H1 (cell line): ENCODE measurements at places on chromosomes 1 and 21.

GRCh38 chr1:243942196-243943150 is 92.4 kb upstream of the AKT3 start:
- DNase-seq: peak; percentile 36

DNA sequence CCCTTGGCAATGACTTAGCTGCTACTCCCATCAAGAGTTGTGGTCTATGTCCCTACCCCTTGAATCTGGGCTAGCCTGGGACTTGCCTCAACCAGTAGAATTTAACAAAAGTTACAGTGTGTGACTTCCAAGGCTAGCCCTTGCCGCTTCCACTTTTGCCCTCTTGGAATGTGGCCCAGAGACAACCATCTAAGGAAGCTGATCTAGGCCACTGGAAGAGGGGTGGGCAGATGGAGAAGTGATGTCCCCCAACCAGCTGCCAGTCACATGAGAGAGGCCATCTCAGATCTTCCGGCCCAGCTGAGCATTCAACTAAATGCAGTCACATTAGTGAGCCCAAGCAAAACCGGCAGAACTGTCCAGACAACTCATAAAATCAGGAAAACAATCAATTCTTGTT is 115.1 kb downstream of the TOMM20 start:
- DNase-seq: no peak

- no peak for DNase-seq
Observed at GRCh38 chr1:193443886-193444285, 257.5 kb upstream of the B3GALT2 start.

DNA sequence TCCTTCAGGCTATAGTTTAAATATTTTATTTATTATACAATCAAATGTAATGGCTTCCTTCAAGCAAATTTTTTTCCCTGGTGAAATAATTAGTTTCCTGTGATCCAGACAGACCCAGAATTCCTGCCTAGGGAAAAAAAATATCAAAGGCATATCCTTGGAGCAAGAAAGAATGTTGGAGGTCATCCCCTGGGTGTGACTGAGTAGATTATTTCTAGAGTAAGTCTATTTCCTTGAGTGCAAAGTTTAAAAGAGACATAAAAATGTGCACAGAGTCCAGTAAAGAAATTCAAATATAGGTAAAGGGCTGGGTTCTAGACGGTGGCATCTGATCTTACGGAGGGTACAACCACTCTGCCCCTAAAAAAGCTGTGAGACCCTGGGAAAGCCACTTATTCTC is 32.2 kb upstream of the SAMD13 start:
- DNase-seq: no peak

DNA sequence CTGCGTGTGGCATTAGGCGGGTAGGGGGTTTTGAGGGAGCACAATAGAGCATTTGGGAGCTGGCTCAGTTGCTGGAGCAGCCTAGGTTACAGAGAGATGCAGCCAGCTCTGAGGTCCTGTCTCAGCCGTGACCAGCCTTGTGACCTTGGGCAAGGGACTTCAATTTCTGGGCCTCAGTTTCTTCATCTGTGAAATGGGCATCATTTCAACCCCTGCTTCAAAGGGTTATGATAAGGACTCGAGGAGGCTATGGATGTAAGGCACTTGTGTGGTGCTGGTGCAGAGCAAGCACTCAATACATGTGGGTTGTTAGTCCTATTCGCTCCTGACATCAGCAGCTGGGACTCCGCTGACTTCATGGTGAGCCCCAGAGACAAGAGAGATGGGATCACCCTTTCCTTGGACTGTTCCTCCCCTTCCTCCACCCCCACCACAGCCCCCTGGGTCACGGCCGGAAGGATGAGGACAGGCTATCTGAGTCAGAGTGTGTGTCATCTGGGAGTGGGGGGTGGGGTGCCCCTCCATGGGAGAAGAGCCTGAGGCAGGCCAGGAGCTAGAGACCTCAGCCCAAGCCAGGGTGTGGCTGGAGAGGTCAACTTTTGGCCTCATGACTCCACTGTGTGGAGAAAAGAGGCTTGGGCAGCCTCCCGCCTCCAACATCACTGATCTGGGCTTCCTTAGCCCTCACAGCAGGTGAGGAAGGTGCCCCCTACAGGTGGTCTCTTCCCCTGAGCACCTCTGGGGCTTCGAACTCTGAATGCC is 71.4 kb upstream of the ZBTB40 start:
- no peak for DNase-seq

GRCh38 chr1:15118579-15118978 is 35.0 kb upstream of the TMEM51 start:
- no peak for DNase-seq

- DNase-seq: no peak
Observed at GRCh38 chr1:182196897-182197870, 135.7 kb upstream of the ZNF648 start.

DNA sequence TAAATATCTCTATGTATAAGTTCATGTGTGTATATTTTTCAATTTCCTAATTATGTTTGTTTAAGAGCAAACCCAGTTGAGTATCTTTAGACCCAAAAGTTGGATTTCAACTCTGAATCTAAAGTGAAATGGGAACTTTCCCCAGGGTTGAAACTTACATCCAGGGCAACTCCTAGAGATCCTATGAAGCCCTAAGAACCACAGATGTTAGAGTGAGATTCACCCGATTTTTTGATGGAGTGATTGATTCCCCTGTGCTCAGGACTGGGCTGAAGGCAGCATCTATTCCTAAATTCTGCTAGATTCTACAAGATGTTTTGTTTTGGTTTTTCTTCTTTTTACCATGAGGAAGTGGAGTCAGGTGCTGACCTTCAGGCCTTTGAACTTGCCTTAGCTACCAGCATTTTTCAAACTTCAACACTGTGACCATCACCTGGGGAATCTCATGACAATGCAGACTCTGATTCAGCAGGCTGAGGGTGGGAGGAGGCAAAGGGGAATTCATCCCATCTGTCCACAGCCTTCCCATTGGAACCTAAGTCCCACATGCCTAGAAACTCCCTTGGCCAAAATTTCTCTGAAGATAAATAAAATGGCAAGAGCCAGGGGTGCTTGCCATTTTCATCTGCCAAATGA is 145.5 kb downstream of the ETS2 start:
- DNase-seq: no peak

- no peak for DNase-seq
Observed at GRCh38 chr1:184759112-184759511, 4.5 kb upstream of the EDEM3 start.

DNA sequence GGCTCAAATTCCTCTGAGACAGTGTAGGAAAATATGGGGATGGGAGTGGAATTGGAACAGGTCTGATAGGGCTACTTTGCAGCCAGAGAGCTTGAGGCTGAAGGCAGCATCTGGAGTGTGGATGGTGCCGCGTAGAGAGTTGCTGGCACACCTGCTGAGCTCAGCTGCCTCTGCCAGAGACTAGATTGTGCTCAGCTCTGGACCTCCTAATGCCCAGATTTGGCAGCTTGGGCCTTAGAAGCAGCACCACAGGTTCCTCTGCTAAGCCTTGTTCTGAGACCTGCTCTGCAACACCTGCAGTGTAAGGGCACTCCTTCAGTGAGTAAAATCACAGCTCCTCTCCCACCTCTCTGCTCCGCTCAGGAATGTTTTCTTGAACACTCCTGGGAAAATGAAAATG is 23.3 kb downstream of the ACOT11 start:
- no peak for DNase-seq

DNA sequence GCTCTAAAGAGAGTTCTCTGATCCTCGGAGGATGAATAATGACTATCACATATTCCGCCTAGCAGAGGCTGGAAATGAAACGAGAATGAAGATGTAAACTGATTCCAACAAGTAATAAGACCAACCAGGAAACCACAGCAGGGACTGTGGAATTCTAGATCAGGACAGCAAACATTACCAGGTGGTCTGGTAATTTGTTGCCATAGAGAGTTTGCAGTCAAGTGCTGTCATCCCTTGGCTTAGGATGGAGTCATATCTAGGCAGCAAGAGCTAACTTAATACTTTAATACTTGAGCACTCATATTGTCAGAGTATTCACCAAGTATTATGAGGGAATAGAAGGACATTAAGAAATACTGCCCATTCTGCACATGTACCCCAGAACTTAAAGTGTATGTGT is 45.1 kb upstream of the MUTYH start:
- DNase-seq: no peak

DNA sequence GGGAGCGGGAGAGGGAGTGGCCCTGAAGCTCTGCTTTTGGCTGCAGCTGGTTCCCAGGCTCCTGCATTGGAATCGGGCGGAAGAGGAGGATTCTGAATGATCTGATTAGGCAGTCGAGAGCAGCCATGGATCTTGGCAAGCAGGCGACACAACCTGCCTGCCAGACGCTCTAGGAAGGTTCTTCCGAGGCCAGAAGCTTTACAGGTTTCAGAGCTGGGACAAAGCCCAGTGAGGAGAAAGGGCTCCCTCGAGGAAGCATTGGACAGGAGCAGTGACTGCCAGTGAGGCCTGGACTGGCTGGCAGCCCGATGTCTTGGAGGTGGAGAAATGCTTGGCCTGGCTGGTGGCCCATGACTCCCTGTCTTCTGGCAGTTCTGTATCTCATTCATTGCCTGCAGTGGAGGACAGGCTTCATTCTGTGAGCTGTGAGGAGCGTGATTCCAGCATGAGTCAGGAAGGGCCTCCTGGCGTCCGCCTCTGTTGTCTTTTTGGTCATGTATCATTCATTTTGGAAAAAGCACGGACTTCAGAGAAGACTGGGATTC is 132.7 kb upstream of the IPO9 start:
- DNase-seq: no peak

- no peak for DNase-seq
Observed at GRCh38 chr1:57321776-57322175, 102.1 kb downstream of the DAB1 start.

GRCh38 chr1:224492015-224492414 is 57.4 kb upstream of the WDR26 start:
- DNase-seq: no peak

GRCh38 chr1:154178013-154178412 is 13.9 kb downstream of the TPM3 start:
- DNase-seq: no peak

DNA sequence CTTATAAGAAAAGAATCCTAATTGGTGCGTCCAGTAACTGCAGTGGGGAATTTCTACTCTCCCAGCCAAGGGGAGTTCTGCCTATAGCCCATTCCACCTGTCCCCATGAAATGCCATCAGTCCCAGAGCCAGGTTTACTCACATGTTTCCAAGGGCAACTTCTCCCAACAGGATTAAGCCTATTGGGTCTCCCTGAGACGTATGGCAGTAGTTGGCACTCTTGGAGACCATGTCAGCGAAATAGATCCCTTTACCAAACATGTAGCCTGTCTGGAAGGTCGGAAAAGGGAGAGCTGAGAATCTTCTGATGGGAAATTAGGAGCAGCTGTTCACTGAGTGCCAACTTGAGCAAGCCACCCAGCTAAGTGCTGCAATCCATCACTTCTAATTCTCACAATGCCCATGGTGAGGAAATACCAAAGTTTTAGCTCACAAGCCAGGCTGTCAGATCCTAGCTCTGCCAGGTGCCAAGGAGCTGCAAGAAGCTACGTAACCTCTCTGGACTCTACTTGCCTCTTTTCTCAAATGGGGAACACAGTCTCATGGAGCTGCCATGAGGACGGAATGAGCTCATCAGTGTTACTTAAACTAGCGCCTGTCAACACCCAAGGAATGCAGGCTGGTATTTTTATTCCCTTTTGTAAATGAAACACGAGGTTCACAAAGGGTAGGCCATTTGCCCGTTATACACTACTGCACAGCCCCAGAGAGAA is 43.9 kb downstream of the PARP1 start:
- no peak for DNase-seq

DNA sequence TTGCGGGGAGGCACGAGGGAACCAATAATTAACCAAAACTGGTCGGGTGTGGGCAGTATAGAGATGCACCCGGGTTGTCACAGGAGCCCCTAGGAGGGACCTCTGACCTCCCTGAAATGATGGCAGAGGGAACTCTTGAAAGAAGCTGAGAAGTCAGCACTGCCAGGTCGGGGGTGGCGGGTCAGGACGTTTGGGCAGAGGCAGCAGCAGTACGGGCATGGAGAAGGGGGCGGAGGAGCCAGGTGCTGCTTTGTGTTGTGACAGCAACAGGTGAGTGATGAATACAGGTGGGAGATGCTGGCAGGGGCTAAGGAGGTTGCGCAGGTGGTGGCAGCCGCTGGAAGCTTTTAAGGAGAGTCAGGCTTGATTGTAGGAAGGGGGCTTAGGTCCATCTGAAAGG is 11.7 kb downstream of the TNFRSF1B start:
- no peak for DNase-seq

GRCh38 chr1:57616921-57617320 is 193.1 kb upstream of the DAB1 start:
- no peak for DNase-seq

GRCh38 chr1:24989082-24989481 is 59.0 kb upstream of the RUNX3 start:
- DNase-seq: no peak

GRCh38 chr1:44717653-44718052 is 13.3 kb downstream of the RNU5D-1 start:
- no peak for DNase-seq

- peak; percentile 93 for DNase-seq
Observed at GRCh38 chr1:204709960-204710912, 24.7 kb upstream of the LRRN2 start.

DNA sequence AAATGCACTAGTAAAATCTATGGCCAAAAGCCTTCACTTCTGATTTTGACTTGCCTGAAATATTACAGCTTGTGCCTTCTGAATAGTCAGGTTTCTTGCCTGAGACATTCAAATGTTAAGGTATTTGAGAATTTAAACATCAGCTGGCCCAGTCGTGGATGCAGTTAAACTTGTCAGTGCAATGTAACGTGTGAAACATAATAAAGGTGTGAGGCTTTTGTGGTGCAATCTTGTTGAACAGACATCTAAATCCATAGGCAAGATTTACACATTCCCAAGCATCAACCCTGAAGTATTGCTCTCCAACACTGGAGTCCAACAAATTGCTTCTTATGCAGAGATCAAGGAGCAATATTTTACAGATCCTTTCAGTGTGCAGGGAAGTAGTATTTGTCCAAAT is 4.4 kb downstream of the CCN1 start:
- peak; percentile 30 for DNase-seq

GRCh38 chr1:151693057-151693651 is 23.4 kb downstream of the CELF3 start:
- DNase-seq: no peak

- DNase-seq: peak; percentile 42
Observed at GRCh38 chr1:29682171-29682918, 446.0 kb downstream of the PTPRU start.

DNA sequence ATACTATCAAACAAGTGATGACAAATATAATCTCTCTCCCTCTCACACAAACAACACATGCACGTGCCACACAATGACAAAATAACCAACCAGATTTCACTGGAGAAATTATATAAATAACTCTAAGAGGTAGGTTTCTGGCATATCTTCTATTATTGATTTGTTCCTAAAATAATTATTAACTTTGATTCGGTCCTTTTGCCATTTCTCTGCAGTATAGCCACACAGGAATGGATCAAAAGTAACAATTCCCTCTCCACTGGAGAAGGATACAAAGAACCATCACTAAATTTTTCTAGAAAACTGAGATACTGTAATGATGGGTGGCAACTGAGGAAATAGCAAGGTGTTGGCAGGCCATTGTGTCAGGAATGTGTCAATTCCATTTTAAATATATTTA is 33.4 kb downstream of the ARNT start:
- no peak for DNase-seq

GRCh38 chr1:206693592-206693991 is 8.9 kb downstream of the MAPKAPK2 start:
- DNase-seq: no peak
